IMR-90 (cell line): ENCODE measurements at places on chromosomes 16 and 17.

DNA sequence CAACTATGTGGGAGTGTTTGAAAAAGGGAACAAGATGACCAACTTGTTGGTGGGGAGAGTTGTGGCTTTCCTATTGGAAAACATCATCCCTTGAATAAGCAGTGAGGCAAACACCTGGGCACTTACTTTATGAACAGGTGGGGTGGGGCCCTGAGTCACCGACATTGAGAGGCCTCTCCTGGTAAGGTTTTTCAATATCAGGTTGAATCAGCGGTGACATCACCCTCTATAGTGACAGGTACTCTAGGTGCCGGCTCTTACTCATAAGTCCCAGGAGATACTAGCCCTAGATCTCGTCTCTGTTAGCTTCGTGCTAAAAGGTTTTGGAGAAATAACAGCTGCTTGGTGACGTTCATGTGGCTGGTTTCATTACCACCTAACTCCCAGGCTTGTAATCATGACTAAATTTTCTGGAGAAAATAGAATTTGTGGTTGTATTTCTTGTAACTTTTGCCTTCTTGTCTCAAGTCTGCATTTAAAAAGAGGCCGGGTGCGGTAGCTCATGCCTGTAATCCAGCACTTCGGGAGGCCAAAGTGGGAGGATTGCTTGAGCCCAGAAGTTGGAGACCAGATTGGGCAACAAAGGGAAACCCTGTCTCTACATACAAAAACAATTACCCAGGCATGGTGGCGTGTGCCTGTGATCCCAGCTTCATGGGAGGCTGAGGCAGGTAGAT, 19.3 kb downstream of the CDH1 start:
- no peak for DNase-seq

GRCh38 chr16:12927591-12927990, 26.2 kb downstream of the SHISA9 start:
- no peak for DNase-seq

DNA sequence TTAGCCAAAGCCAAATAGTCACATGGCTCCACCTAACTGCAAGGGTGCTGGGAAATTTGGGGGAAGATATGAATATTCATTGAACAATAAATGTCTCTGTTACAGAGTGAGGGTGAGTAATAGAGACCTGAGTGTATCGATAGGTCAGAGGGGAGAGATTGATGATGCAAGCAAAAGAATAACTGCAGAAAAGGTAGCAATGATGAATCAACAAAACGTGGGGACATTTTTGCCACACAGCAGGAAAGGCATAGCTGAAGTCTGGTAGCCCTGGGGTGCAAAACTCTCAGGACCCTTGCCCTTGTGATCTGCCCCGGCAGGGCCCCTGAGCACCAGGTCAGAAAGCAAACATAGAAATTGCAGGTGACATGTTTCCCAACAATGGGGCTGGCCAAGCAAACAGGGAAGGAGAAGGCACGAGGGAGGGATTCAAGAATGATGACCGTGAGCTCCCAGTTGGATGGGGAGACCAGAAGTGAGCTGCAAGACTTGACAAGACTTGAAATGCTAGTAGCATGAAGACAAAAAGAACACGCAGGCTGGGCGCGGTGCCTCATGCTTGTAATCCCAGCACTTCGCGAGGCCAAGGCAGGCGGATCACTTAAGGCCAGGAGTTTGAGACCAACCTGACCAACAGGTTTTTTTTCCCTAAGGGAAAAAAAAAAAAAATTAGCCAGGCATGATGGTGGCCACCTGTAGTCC, 12.7 kb upstream of the HERPUD1 start:
- no peak for DNase-seq

GRCh38 chr17:35257208-35257659, 14.4 kb downstream of the SLFN5 start:
- peak; percentile 41 for DNase-seq

DNA sequence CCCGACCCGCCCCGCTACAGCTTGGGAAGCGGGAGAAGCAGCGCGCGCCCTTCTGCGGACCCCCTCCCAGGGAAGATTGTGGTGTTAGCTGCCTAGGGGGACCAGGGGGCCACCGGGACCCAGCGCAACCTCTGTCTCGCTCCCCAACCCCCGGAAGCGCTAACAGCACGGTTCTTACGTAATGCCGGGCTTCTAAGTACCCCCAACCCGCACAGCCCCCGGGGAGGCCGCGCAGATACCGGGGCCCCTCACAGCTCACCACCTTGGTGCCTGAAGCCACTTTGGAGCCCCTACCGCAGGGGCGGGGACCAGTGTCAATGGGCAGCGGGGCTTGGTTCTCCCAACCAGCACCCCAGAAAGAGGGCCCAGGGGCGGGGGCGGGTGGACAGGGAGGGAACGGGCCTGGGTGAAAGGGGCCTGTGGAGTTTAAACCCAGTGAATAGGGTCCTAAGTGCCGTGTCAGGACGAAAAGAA, 348 bp downstream of the MPP2 start:
- no peak for DNase-seq

- no peak for DNase-seq
Measured at GRCh38 chr17:2435862-2436261, 35.0 kb upstream of the MNT start.
